Activated CD4-positive, alpha-beta T cell treated with anti-CD3 and anti-CD28 coated beads for 4 hours (primary cell): ENCODE measurements at places on chromosomes 2 and 18.

GRCh38 chr2:112779598-112779997, 4.7 kb downstream of the IL1A start:
- DNase-seq: no peak

GRCh38 chr18:33573193-33573592, 4.8 kb upstream of the ASXL3 start:
- DNase-seq: no peak

DNA sequence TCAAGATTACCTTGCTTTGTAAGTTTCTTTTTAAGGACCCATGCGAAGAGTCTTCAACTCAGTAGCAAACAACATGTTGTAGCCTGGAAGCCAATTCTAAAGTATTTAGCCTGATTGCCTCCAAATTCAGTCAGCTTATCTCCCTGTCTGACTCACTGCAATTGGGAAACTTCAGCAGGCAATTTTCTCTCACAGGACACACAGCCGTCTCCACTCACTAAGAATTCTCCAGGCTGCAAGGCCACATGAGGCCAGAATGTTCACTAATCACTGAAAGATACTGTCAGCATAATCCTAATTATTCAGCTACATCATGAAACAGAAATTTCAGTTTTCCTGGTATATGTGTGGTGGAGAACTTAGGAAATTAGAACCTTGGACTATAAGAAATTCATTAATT, 78.1 kb upstream of the PDE1A start:
- DNase-seq: no peak

- DNase-seq: no peak
Observed at GRCh38 chr2:42944779-42945415, 152.5 kb upstream of the HAAO start.

DNA sequence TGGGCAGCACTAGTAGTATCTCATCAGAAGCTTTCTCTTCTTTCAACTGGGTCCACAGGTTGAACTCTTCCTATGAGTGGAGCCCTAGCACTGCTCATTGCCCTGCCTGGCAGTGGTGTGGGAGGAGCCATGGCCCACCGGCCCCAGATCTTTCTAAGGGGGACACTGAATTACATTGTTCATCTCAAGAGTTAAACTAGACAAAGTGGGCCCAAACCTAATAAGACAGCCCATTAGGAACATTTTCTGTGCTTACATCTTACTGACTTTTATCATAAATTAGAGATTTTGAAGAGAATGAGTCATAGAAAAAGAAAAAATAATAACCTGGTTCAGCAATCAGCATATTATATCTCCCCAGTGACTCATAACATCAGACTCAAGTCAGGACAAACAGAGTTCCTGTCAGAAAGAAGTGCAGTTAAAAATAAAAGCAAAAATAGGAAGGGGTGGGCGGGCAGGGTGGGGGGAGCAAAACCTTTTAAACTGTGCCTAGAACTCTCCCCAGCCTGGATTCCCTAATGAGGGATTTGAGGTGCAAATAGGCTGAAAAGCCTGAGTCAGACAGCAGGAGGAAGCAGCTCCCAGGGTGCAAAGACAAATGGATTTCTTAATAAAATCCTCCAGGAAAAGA, 161.6 kb upstream of the TRIB2 start:
- peak; percentile 16 for DNase-seq

DNA sequence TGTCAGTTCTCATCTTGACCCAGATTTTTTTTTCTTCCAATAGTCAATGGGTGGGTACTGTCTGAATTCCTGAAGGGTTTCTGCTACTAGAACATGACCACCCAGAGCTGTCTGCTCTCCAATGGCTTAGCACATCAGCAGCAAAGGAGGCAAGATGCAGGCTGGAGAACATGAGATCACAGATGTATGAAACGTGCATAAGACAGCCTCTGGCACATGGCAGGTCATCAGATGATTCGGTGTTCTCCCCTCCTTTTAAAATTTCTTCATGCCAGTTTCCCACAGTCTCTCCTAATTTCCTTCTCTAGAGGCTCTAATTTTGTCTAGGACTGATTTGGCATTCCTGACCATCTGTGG, 359.3 kb upstream of the TNP1 start:
- no peak for DNase-seq

- DNase-seq: no peak
Observed at GRCh38 chr2:112084689-112085374, 29.8 kb downstream of the TMEM87B start.

GRCh38 chr2:20953146-20953824, 90.6 kb downstream of the APOB start:
- DNase-seq: no peak

GRCh38 chr2:208607694-208608093, 201.1 kb downstream of the PTH2R start:
- no peak for DNase-seq

DNA sequence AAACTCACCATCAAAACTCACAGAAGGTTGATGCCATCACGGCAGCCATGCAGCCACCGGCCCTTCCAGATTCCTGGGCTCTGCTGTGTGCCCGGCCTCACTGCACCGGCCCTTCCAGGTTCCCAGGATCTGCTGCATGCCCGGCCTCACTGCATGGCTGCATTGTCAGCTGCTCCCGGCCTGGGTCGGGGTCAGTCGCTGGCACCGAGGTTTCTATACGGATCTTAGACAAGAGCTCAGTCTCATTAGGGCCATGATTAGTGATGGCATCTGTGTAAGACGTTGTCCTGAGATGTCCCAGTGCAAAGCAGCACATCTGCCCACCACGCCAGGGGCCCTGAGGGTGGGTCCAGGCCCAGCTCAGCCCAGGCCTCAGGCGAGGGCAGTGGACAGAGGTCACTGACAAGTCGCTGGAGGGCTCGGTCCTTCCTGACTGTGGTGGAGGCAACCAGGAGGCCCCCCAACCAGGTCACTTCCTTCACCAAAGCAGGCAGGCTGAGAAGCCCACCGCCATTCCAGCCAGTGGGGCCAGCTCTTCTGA, 29.4 kb downstream of the TMEM18 start:
- DNase-seq: no peak

DNA sequence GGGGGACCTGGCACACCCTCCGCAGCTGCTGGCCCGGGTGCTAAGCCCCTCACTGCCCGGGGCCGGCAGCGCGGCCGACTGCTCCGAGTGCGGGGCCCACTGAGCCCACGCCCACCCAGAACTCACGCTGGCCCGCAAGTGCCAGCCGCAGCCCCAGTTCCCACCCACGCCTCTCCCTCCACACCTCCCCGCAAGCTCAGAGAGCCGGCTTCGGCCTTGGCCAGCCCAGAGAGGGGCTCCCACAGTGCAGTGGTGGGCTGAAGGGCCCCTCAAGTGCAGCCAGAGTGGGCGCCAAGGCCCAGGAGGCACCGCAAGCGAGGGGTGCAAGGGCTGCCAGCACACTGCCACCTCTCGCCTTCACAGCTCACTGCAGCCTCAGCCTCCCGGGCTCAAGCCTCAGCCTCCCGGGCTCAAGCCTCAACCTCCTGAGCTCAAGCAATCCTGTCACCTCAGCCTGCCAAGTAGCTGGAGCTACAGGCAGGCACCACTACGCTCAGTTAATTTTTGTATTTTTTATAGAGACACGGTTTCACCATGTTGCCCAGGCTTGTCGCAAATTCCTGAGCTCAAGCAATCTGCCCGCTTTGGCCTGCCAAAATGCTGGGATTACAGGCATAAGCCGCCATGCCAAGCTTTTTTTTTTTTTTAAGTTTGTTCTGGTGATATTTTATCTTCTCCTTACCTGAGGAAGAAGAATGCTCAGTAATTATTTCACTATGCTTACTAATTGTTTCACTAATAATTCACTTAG, 71.7 kb upstream of the CDCA7 start:
- no peak for DNase-seq

DNA sequence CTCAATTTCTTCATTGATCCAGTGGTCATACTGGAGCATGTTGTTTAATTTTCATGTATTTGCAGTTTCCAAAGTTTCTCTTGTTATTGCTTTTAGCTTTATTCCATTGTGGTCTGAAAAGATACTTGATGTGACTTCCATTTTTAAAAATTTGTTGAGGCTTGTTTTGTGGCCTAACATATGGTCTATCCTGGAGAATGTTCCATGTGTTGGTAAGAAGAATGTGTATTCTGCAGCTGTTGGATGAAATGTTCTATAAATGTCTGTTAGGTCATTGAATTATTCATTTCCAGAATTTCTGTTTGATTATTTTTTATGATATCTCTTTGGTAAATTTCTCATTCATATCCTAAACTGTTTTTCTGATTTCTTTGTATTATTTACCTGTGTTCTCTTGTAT, 139.8 kb upstream of the THUMPD2 start:
- no peak for DNase-seq
